ENCODE measurements at places on chromosomes 12 and 14. TPM values are rescaled to one million over a fixed set of nuclear protein-coding genes. Genes with fewer than 3 reads are reported as not detected.

NRXN3 gene
- 0.74 TPM for total RNA-seq

TUBA1C gene
- total RNA-seq = 1,563 TPM

CCDC38 gene
- not detected for total RNA-seq

INHBC gene
- not detected for total RNA-seq

CCDC198 gene
- not detected for total RNA-seq

ASB2 gene
- not detected for total RNA-seq

GLIPR1L2 gene
- 0.76 TPM for total RNA-seq

SMIM41 gene
- total RNA-seq = not detected

DNA sequence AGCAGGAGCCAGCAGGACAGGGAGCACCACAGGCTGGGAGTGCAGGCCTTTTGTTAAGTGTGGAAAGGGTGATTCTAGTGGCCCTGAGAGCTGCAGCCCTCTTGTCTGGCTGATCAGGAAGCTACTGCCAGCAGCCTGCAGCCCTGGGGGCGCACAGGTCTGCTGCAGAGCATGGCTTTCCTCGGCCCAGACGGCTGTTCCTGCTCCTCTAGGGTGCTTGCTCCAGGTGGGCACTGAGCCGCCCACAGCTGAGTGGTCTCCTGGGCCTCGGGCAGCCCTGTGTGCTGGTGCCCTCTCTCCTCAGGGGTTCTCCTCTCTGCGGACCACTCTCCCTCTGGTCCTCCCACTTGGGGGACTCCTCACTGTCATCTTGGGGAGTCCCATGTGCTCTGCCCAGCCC is 18.9 kb downstream of the CCDC88C start:
- no peak for DNase-seq

DNA sequence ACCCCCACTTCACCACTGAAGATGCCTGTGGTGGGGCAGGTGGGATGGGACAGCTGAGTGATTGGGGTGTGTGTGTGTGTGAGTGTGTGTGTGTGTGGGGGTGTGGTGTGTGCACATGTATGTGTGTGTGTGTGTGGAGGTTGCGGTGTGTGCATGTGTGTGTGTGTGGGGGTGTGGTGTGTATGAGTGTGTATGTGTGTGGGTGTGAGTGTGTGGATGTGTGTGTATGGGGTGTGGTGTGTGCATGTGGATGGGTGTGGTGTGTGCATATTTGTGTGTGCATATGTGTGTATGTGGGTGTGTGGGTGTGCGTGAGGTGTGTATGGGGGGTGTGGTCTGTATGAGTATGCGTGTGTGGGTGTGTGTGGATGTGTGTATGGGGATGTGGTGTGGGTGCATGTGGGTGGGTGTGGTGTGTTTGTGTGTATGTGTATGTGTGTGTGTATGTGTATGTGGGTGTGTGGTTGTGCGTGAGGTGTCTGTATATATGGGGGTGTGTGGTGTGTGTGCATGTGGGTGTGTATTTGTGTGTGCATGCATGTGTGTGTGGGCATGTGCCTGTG is 61.6 kb downstream of the PLEKHG3 start:
- no peak for DNase-seq

GRCh38 chr12:89138048-89138852 is 214.1 kb downstream of the DUSP6 start:
- DNase-seq = no peak

- DNase-seq = no peak
Measured at GRCh38 chr14:51880835-51881580, 20.6 kb downstream of the GNG2 start.

DNA sequence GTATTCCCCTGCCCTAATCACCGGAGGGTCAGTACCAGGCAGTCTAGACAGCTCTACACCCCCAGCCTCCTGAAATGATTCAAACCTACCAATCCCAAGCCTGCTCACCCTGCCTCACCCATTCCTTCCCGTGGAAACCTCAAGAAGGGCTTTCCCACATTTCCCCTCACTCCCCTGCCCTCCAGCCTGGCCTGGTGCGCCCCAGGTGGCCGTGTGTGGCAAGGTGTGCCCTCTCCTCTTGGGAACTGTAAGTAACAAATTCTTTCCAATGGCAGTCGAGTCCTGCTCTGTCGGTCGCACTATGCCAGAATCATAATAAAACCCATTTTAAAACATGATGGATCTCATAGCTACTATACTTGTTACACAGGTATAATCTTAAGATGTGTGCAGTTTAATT is 13.9 kb upstream of the DEGS2 start:
- DNase-seq = no peak

DNA sequence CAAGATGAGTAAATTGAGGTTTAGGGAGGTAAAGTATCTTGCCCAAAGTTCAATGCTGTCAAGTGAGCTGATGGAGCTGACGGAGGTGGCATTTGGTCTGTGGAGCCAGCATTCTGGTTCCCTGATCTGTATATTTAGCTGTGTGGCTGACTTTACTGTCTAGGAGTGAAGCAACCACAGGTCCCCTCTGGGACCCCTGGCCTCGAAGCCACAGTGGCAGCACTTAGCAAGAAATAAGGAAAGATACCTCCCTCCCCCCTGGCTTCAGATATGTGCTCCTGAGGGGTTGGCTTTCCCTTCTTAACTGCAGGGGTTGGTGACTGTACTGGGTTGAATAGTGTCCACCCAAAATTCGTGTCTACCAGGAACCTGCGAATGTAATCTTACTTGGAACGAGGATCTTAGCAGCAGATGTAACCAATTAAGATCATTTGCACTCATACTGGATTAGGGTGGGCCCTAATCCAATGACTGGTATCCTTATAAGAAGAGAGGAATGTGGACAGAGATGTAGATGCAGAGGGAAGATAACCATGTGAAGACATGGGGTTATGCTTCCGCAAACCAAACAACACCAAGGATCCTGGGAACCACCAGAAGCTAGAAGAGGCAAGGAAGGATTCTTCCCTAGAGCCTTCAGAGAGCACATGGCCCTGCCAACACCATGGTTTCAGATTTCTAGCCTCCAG is 2.0 kb upstream of the ACVR1B start:
- no peak for DNase-seq

GRCh38 chr12:74957231-74957630 is 252.4 kb downstream of the KCNC2 start:
- no peak for DNase-seq

GRCh38 chr14:101878822-101879528 is 85.4 kb upstream of the DYNC1H1 start:
- DNase-seq = no peak

DNA sequence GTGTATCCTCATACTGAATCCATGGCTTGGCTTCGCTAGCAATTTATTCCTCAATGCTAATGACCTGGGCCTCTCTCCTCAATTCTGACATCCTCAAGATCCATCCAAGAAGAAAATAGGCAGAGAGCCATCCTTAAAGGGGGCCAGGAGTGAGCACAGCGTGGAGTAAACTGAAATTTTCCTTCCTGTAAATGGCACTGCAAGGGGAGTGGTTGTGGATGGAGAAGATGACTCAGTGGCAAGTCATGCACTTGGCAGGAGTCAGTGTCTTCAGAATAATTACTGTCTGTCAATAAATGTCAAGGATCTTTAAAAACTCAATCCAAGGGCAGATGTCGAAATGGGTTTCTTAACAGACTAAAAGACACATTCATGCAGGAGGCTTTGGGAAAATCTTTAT is 88.0 kb upstream of the TMEM132C start:
- peak; percentile 44 for DNase-seq

- no peak for DNase-seq
Measured at GRCh38 chr12:33439587-33440011, at the start of gene SYT10. TSS of gene SYT10 (minus strand) at chr12:33439819. CDS start at chr12:33439522, 297 bp downstream.

GRCh38 chr12:6534945-6535696 is 804 bp downstream of the GAPDH start:
- DNase-seq = peak; percentile 42

DNA sequence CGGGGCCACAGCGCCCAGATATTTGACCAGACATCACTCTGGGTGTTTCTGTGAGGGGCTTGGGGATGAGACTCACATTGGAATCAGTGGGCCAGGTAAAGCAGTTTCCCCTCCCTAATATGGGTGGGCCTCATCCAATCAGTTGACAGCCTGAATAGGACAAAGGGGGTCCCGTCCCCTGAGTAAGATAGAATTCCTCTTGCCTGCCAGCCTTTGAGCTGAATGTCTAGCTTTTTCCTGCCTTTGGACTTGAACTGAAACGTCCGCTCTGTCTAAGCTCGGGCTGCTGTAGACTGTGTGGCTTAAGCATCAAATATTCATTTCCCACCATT is 88.8 kb upstream of the DIO3 start:
- no peak for DNase-seq

DNA sequence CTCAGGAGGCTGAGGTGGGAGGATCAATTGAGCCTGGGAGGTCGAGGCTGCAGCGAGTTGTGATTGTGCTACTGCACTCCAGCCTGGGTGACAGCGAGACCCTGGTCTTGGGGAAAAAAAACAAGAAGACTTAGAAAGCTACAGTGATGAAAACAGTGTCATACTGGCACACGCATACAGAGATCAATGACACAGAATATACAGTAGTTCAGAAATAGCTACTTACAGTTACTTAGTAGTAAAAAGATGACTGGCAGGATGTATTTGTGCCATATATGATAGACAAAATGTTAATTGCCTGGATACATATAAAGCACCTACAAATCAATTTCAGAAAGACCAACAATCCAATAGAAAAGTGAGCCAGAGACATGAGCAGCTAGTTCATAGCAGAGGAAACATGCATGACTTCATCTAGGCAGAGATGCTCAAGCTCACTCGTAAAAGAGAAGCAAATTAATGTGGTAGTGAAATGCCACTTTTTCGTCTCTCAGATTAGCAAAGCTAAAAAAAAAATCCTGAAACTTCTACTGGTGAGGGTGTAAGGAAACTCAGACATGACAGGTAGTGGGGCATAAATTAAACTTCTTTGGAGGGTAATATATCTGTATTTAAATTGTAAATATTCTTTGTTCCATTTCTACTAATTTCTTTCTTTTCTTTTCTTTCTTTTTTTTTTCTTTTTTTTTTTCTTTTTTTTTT is 2.5 kb upstream of the ALDH2 start:
- no peak for DNase-seq

Measured in A172 (cell line).